ENCODE measurements at places on chromosomes 7 and 10. TPM values are rescaled to one million over a fixed set of nuclear protein-coding genes. Genes with fewer than 3 reads are reported as not detected.

- no peak for DNase-seq
Observed at GRCh38 chr10:124532106-124532641, 70.6 kb downstream of the LHPP start.

FAM25G gene
- not detected for total RNA-seq

- peak; percentile 58 for DNase-seq
Observed at GRCh38 chr7:136114966-136115762, 138.0 kb upstream of the MTPN start.

FGF8 gene
- not detected for total RNA-seq

- DNase-seq = no peak
Observed at GRCh38 chr7:80236681-80237080, 102.0 kb downstream of the GNAI1 start.

- no peak for DNase-seq
Observed at GRCh38 chr7:1160670-1161021, 650 bp upstream of the ZFAND2A start.

DNA sequence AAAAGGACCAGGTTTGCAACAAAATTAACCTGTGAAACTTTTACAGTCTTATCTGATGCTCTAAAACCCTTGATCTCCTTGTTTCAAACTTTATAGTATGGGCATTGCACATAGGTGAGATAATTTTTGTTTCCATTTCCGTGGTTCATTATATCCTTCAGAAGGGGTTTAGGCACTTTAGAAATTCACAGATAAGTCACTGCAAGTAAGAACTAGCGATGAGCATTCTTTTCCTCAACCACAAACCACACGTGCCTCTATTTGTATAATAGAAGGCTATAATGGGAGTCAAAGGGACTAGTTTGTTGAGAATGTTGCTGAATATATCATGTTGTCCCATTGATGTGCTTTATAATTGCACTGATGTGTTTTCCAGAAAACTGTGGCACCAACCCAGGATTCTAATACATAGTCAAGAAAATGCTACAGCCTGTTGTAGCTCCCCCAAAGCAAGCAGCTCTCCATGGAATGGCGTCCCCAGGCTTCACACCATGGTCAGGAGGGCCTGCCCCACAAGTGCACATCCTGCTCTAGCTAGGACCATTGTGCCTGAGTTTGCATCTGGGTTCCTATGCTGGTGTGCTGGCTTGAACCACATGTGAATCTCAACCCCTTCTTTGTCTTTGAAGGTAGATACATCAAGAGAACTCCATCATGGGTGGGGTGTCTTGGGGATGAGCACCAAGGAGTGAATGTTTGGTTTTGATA lies 14.0 kb upstream of the ATXN7L1 start:
- no peak for DNase-seq
